Thyroid gland (tissue), 4 donors: ENCODE measurements at places on chromosomes 11 and 22. TPM values are rescaled to one million over a fixed set of nuclear protein-coding genes. Genes with fewer than 3 reads are reported as not detected.

DNA sequence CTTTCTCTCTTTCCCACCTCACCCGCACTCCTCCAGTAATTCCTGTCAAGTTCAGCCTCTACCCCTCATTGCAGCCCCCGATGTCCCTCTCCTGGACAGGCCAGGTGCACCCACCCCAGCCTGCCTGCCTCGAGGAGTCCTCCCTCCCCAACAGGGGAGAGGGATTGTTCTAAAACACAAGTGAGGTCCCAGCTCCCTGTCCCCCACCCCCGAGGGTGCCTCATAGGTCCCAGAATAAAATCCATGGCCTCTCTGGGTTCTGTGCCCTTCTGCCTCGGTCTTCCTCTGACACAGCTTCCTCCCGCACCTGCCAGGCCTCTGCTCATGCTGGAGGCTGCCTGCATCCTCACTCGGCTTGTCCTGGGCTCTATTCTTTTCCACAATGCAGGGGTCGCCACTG is 720.1 kb downstream of the BRD1 start:
- DNase-seq: no peak
- no peak overlapping the region for H3K27ac ChIP-seq
- H3K4me1 ChIP-seq: no peaks in the 10 kb centered on the region
- H3K36me3 ChIP-seq: no peaks in the 10 kb centered on the region
- no peak overlapping the region for H3K4me3 ChIP-seq

- no peak for DNase-seq
- no peaks in the 10 kb centered on the region for H3K4me1 ChIP-seq
- H3K27me3 ChIP-seq: no peaks in the 10 kb centered on the region
- no peak overlapping the region for H3K4me3 ChIP-seq
- peaks cover 13% of the 10 kb centered on the region for H3K36me3 ChIP-seq
Measured at GRCh38 chr11:114447892-114448291, 8.6 kb downstream of the REXO2 start.

- H3K27me3 ChIP-seq: no peaks in the 10 kb centered on the region
- H3K4me3 ChIP-seq: no peak overlapping the region
- H3K4me1 ChIP-seq: no peaks in the 10 kb centered on the region
- no peaks in the 10 kb centered on the region for H3K36me3 ChIP-seq
Measured at GRCh38 chr11:11245453-11245852, 107.6 kb downstream of the CSNK2A3 start.

GRCh38 chr11:75538150-75538942 is 12.6 kb upstream of the GDPD5 start:
- no peaks in the 10 kb centered on the region for H3K36me3 ChIP-seq
- no peak overlapping the region for H3K27ac ChIP-seq
- no peak for DNase-seq
- H3K27me3 ChIP-seq: no peaks in the 10 kb centered on the region
- no peak overlapping the region for H3K4me3 ChIP-seq

- H3K36me3 ChIP-seq: no peaks in the 10 kb centered on the region
- H3K4me3 ChIP-seq: no peak overlapping the region
- H3K27ac ChIP-seq: no peak overlapping the region
- no peaks in the 10 kb centered on the region for H3K27me3 ChIP-seq
- DNase-seq: no peak
Measured at GRCh38 chr11:58801302-58801701, 43.2 kb downstream of the GLYATL2 start.

The OR52N4 gene
- total RNA-seq: not detected

The OR5P2 gene
- not detected for total RNA-seq

The TUBA8 gene
- 3.2 TPM for total RNA-seq
